Fibroblast of skin of back (primary cell): ENCODE measurements at places on chromosomes 16 and 17.

- no peak for DNase-seq
These were observed 231.0 kb downstream of the C16orf78 start for GRCh38 chr16:49604602-49605001.

DNA sequence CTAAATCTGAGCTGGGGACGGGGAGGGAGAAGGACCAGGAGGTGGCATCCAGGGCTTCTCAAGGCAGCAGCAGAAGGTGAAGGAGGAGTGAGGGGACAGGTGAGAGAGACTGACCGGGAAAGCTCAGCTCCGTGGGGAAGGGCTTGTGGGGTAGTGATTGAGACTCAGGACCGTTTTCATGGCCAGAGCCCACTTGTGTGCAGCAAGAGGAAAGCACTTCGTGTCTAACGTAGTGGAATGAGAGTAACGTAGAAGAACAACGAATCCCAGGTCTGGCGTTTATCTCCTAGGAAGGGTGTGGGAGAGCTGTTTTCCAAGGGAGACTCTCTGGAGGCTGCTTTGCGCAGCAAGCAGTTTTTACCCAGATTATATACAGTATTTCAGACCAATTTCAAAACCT is 1.3 kb upstream of the CDH3 start:
- no peak for DNase-seq

GRCh38 chr16:11296706-11297491 is 15.8 kb upstream of the PRM1 start:
- no peak for DNase-seq

- DNase-seq, result no peak
These were observed 4.0 kb downstream of the SIAH1 start for GRCh38 chr16:48381201-48381600.

GRCh38 chr17:19718613-19719354 is 2.4 kb upstream of the SLC47A2 start:
- DNase-seq, result no peak

GRCh38 chr16:3089717-3090592 is 9.1 kb downstream of the ZSCAN10 start:
- DNase-seq, result no peak

GRCh38 chr16:2474877-2475412 is at the start of gene TBC1D24:
TSS of gene TBC1D24 (plus strand) at chr16:2475127. CDS start at chr16:2496149, 21,022 bp downstream.
- peak; percentile 83 for DNase-seq
